ENCODE measurements at places on chromosomes 12 and 14. TPM values are rescaled to one million over a fixed set of nuclear protein-coding genes. Genes with fewer than 3 reads are reported as not detected.

The MIP gene
- total RNA-seq: not detected

The LRRC10 gene
- total RNA-seq: not detected

The CCDC175 gene
- not detected for total RNA-seq

The RNF212B gene
- total RNA-seq: not detected

The MYO1H gene
- total RNA-seq: not detected

DNA sequence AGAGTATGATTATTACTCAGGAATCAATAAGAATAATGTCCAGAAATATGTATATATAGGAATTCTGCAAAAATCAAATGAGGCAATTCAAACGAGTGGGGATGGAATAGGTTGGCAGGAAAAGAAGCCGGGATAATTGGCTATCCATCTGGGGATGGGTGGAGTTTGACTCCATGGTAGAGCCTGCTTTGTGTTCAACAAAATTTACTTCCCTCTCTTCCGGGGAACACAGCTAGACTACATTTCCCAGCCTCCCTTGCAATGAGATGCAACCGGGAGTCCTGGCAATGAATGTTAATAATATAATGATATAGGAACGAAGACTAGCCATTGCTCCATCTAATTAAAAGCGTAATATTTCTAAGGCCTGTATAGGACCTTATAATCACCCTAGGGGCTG is 146.6 kb downstream of the EFCAB11 start:
- no peak for DNase-seq

DNA sequence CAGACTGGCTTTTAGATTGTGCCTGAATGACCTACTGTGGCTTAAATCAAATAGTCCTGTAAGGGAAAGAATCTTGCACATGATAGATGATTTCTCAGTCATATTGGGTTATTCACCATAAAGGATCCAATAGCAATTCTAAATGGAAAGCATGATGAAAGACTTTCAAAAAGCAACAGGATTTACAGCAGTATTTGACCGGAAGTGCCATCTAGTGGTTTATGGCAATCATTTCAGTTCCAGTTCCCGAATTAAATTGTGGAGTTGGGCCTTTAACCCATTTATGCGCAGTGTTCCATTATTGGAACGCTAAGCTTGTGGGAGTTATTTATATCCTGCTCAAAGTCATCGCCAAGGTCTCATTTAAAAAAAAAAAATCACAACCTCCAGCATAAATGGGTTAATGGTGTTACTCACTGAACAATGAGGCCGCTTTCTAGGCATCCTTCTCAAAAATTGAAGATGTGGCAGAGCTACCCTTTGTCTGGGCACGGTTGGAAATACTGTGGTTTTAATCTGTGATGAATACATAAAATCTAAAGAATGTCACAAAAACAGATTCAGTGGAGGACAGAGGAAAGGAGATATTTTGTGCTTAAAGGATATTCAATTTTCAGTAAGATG is 60.8 kb upstream of the REP15 start:
- DNase-seq: no peak

- no peak for DNase-seq
Measured at GRCh38 chr12:26340649-26341048, 145.3 kb downstream of the SSPN start.

- DNase-seq: no peak
Measured at GRCh38 chr12:26122061-26122680, 2.7 kb downstream of the BHLHE41 start.

- DNase-seq: no peak
Measured at GRCh38 chr14:76307786-76308780, 67.9 kb upstream of the ESRRB start.

DNA sequence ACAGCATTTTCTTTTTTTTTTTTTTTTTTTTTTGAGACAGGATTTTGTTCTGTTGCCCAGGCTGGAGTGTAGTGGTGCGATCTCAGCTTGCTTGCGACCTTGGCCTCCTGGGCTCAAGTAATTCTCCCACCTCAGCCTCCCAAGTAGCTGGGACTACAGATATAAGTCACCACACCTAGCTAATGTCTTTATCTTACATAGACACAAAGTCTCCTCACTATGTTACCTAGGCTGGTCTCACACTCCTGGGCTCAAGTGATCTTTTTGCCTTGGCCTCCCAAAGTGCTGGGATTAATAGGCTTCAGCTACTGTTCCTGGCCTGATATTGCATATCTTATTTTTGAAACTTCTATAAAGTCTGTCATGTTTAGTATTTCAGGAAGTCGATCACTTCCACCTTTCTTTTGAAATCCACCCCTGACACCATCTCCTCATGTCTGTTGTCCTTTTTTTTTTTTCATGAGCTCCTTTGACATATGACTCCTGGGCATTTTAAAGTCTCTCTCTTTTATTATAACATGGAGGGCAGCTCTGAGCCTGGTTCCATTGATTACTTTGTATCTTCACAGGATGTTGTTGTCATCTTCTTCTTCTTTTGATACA is 5.9 kb upstream of the A2ML1 start:
- DNase-seq: no peak

Measured in ureter (tissue), 1 donor.